ENCODE measurements at places on chromosomes 5 and 9. TPM values are rescaled to one million over a fixed set of nuclear protein-coding genes. Genes with fewer than 3 reads are reported as not detected.

GRCh38 chr5:72625332-72625731, 118.1 kb upstream of the ZNF366 start:
- DNase-seq = no peak

GRCh38 chr9:79384501-79384900, 187.3 kb upstream of the TLE4 start:
- DNase-seq = no peak

The WDR38 gene
- not detected for total RNA-seq

The TMOD1 gene
- 0.60 TPM for total RNA-seq

DNA sequence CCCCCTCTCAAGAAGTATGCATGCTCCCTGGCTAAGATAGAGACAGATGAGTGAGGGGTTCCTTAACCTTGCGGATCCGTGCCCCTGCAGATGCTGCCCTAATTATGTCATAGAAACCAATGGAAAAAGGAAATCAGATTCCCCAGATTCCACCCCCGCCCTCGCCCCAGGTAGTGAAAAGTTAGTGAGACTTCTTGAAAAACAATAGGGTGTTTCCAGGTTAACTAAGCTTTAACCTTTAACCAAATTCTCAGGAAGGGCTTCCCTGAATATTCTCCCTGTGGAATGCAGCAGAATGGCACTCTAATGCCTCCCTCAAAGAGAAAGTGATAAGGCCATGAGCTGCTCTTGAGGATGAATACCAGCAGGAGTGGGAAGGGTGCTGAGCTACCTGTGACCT, 116.0 kb upstream of the RANBP3L start:
- DNase-seq = no peak

- DNase-seq = no peak
Measured at GRCh38 chr5:112116371-112116770, 302.7 kb downstream of the EPB41L4A start.

DNA sequence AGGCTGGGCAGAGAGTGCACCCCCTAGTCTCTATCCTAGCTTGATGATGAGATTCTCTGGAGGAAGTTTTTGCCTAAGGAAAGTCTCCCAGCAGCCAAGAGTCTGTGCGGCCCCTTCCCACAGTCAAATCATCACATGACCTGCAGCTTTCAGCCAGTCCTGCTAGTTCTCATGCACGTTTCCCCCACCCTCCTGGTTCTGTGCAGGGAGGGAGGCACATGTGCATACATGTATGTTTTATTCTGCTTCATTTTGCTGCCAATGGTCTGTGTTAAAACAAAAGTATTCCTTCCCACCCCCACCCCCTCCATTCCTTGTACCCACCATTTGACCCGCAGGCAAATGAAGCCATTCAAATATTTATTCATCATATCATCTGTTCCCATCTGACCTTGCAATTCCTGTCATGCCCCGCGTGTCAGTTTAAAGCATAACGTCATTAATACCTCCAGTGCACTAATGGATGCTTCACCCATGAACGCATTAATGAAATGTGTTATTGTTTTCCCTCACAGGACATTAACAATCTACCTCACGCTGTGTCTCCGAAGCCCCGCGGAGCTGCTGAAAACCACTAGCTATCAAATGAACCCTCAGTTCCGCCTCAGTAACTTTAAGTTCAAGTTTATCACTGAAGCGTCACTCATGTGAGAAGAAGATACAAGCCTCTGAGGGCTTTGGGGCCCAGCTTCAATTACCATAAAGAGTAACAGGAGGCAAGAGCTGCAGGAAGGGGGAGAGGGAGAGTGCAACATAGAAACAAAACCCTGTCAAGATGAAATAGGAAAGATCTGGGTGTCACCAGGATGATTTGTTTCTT, 139.6 kb downstream of the RASEF start:
- DNase-seq = no peak

DNA sequence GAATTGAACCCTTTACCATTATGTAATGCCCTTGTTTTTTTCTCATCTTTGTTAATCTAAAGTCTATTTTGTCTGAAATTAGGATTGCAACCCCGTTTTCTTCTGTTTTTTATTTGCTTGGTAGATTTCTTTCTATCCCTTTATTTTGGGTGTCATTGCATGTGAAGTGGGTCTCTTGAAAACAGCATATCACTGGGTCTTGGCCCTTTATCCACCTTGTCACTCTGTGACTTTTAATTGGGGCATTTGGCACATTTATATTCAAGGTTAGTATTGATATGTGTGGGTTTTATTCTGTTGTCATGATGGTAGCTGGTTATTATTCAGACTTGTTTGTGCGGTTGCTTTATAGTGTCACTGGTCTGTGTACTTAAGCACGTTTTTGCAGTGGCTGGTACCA, 117.4 kb upstream of the MARCHF11 start:
- DNase-seq = no peak

- peak; percentile 12 for DNase-seq
Measured at GRCh38 chr5:124746916-124747790, 714 bp upstream of the ZNF608 start.
